Sigmoid colon (tissue), 7 donors: ENCODE measurements at places on chromosomes 13 and 19. TPM values are rescaled to one million over a fixed set of nuclear protein-coding genes. Genes with fewer than 3 reads are reported as not detected.

DNA sequence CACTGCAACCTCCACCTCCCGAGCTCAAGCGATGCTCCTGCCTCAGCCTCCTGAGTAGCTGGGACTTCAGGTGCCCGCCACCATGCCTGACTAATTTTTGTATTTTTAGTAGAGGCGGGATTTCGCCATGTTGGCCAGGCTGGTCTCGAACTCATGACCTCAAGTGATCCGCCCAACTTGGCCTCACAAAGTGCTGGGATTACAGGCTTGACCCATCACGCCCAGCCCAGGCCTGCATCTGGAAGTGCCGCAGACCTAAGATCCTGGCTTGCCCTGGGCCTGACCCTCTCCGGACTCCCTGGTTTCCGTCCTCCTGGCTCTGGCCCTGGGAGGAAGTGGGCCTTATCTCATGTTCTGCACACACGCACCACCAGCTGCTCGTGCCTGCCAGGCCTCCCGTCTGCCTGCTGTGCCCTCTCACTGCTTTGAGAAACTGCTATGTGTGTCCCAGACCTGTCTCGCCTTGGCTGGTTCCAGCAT is 4.7 kb upstream of the PTGIR start:
- no peak for DNase-seq

DNA sequence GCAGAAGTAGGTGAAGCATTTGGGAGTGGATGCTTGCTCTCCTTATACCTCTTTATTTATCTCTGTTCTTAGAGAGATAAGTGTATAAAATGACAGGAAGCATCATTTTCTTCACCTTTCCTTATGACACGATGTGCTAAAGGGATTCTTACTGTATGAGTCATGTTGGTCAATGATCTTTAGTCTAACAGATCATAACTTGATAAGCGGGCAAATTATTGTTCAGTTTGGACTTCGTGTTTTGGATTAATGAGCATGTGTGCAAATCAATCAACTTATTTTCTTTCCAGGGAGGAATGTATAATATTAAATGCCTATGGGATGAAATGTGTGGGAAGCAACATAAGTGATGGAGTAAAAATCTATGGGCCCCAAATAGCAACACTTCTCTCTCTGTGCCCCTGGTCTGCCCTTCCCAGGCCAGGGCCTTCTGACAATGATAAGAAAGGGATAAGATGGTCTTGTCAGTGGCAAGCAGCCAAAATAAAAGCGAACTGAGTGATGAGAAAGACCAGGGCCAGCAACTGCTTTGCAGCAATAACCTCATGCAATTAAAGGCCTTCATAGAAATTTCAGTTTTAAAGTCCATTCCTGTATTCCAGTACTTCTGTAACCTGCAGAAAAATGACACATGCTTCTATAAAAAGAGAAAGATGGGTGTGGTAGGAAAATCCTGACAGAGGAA is 61.4 kb downstream of the SLC10A2 start:
- no peak for DNase-seq

DNA sequence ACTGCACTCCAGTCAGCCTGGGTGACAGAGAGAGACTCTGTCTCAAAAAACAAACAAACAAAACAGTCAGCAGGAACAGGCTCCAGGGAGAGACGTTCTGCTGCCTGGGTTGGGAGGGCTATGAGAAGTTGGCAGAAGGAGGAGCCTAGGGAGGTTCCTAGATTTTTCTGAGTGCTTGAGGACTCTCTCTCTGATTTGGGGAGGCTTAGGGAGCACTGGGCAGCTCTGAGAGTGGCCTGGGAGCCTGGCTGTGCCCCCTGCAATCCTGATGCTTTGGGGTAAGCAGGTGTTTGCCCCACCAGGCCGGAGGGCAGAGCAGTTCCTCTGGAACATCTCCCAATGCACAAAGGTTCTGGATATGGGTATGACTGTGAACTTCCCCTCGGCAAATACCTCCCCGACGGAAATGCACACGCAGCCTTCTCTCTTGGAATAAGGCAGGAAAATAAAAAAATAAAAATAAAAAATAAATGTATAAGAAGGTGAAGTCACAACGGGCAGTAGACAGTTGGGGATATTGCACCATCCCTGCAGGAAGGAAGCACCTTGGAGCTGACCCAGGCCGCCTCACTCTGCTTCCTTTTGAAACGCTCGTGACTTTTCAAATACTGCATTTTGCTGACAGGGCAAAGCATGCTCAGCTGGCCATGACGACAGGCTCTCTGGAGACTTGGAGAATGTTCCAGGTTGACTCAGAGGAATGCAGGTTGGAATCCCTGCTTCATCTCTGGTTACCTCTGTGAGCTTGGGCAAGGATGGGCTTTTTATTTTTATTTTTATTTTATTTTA is 26.5 kb upstream of the HOMER3 start:
- peak; percentile 86 for DNase-seq

- no peak for DNase-seq
These were observed 24.3 kb downstream of the DZIP1 start for GRCh38 chr13:95620030-95620824.

GRCh38 chr13:73608711-73609485 is 525.3 kb downstream of the KLF12 start:
- no peak for DNase-seq

DNA sequence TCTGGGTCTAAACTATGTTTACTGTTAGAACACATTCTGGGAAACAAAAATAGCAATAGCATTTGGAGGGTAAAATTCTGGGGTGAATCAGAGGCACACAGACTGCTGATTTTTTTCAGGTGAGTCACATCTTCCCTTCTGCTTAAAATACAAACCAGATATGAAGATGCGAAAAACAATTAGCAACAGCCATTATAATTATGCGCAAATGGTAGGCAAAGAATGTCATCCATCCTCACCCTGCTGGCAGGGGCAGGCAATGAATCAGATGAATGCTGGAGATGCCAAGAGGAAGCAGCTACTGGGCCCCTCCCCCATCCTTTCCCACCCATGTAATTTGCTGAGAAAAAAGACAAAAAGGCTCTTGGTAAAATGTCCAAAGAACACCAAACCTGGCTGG is 282.9 kb downstream of the KLF5 start:
- no peak for DNase-seq

- no peak for DNase-seq
These were observed 31.9 kb upstream of the CCNE1 start for GRCh38 chr19:29779921-29780320.

- peak; percentile 75 for DNase-seq
These were observed 61.1 kb upstream of the FAM216B start for GRCh38 chr13:42720113-42720857.

GRCh38 chr19:43435775-43436174 is 21.1 kb downstream of the TEX101 start:
- DNase-seq: no peak

DNA sequence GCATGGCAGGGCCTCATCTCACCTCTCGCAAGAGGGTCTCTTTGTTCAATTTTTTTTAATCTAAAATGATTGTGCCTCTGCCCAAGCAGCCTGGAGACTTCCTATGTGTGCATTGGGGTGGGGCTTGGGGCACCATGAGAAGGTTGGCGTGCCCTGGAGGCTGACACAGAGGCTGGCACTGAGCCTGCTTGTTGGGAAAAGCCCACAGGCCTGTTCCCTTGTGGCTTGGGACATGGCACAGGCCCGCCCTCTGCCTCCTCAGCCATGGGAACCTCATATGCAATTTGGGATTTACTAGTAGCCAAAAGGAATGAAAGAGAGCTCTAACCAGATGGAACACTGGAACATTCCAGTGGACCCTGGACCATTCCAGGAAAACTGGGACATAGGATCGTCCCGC is 8.0 kb downstream of the FXYD3 start:
- peak; percentile 85 for DNase-seq

DNA sequence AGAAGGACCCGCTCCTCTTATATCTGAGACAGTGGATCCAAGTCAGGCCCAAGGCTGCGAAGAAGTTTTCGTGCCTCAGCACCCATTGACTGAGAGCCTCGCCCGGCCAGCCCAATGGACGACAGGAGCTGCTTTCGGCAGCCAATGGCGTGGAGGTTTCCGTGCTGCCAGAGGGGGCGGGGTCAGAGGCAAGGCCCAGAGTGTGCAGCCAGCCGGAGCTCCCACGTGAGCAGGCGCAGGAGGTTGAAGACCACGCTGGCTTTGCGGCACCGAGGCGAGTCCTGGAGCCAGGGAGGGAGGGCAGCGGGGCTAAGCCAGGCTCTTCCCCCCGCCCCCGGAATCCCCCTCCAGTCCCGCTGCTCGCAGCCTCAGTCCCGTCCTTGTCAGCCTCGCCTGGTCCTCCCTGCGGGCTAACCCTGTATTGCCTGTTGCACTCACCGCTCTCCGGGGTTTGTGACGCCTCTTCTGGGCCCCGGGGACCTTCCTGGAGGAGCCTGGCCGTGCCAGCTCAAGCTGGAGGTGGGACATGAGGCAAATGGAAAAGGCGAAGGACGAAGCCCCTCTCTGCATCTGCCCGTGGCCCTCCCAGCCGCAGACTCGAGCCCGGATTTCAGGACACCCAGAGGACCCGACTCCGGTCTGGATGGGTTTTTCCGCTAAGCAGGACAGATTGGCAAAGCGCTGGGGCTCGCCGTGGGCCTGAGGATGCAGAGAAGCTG is 1.5 kb downstream of the IFNL4 start:
- no peak for DNase-seq

GRCh38 chr13:28286263-28286662 is 147.9 kb downstream of the PAN3 start:
- DNase-seq: no peak

DNA sequence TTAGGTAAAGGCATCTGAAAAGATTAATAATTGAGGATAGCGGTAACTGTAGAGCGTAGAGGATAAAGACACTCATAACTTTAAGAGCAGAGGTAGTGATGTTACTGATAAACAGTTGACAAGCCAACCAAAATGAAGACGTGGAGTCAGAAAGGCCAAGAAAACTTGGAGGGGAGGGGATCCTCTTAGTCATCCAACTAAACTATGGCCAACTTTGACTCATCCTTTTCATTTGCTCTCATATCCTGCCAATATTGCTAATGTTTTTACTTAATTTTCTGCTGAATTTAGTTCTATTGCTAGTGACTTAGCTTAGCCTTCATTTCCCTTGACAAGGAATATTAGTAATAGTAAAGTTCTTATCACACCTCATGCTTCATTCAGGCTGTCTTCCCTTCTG is 13.4 kb downstream of the ITGBL1 start:
- no peak for DNase-seq

GRCh38 chr13:26011996-26012821 is 39.6 kb downstream of the SHISA2 start:
- DNase-seq: no peak

- DNase-seq: no peak
These were observed 474.2 kb upstream of the SLC10A2 start for GRCh38 chr13:103540382-103540765.

GRCh38 chr19:23378948-23379347 is 16.3 kb downstream of the ZNF91 start:
- DNase-seq: no peak

GRCh38 chr19:34667349-34668076 is 9.4 kb downstream of the SCGB2B2 start:
- DNase-seq: no peak

GRCh38 chr13:79547211-79548195 is 66.5 kb downstream of the NDFIP2 start:
- DNase-seq: no peak

- DNase-seq: no peak
These were observed 130.8 kb downstream of the DNAJC15 start for GRCh38 chr13:43154156-43154651.

DNA sequence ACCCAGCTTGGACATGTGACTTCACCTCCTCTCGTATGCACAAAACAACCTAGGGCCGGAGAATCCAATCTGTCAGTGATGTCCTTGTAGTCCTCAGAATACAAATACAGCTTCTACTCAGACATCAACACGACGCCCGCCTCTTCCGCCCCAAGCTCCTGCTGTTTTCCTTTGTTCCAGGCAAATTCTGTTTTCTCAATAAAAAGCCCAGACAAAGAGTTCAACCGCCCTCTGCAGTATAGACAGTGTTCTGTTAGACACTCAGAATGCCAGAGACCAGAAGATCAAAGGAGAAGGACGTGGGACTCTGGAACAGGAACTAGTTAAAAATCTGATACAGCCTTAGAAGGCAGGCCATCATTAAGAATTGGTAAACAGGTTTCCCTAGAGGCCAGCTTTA is 42.0 kb upstream of the GGACT start:
- no peak for DNase-seq

GRCh38 chr13:91017669-91018053 is 329.8 kb upstream of the MIR17HG start:
- DNase-seq: no peak

GRCh38 chr19:23281663-23282276 is 31.6 kb upstream of the ZNF724 start:
- no peak for DNase-seq

- DNase-seq: no peak
These were observed 23.5 kb downstream of the ZNF180 start for GRCh38 chr19:44476559-44477408.

- DNase-seq: no peak
These were observed 5.8 kb downstream of the PPFIA3 start for GRCh38 chr19:49125025-49125731.

RFXAP gene
- total RNA-seq: 8.3 TPM

RTBDN gene
- total RNA-seq: 0.82 TPM

C3 gene
- 1,284 TPM for total RNA-seq

B3GNT8 gene
- total RNA-seq: 5.3 TPM

POLR2I gene
- 72.8 TPM for total RNA-seq

ARHGAP45 gene
- 21.3 TPM for total RNA-seq

KL gene
- 6.4 TPM for total RNA-seq

NLRP7 gene
- total RNA-seq: not detected

TMEM238 gene
- total RNA-seq: 1.7 TPM

ZNF582 gene
- total RNA-seq: 3.9 TPM

PGLYRP2 gene
- total RNA-seq: not detected

CEACAM16 gene
- not detected for total RNA-seq

HS6ST3 gene
- under 0.01 TPM for total RNA-seq

ASPDH gene
- not detected for total RNA-seq

NLRP5 gene
- not detected for total RNA-seq

LILRB4 gene
- total RNA-seq: 2.8 TPM
